ENCODE measurements at places on chromosomes 2 and 18.

DNA sequence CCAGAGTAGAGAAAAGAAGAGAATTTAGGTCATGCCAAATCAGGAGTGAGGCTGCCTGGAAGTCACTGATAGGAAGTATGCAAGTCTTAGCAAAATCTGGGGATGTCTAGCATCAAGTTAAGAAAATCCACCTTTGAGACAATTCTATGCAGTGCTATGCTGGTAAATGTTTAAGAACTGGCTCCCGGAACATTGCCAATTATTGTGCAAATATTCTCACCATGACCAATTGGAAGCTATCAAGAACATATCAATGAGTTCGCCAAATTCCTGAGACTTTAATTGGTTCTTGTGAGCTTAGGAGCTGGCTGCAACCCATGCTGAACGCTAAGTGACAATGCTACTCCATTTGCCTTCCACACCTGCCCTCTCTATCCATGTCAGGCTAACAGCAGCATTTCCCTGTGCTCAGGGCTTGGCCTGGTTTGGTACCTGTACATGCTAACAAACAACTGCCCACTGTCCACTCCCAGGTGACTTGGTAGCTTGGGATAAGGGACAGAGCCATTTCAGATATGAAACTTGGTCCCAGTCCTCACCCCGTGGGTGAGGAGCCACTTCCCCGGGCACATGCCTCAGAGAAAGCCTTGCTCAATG, 172.9 kb upstream of the KLHL29 start:
- DNase-seq: no peak

DNA sequence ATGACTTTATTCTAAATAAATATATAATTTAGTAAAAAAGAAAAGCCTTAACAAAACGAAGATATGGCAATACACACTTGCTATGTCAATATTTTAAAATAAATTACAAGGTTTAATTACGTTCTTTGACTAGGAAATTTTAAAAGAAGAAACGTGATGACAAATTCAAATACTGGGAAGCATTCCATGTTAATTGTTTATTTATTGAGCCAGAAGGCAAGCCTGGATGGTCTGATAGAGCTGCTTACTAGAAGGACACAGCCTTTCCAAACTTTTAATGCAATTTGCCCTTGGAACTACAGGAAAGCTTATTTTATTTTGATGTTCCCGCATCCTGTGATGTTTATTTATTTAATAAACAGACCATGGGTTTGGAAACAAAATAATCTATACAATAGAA, 33.4 kb upstream of the DSEL start:
- DNase-seq: no peak

GRCh38 chr2:101852824-101853223, 138.9 kb upstream of the IL1R2 start:
- no peak for DNase-seq

GRCh38 chr2:1060372-1060771, 109.7 kb downstream of the SNTG2 start:
- no peak for DNase-seq

DNA sequence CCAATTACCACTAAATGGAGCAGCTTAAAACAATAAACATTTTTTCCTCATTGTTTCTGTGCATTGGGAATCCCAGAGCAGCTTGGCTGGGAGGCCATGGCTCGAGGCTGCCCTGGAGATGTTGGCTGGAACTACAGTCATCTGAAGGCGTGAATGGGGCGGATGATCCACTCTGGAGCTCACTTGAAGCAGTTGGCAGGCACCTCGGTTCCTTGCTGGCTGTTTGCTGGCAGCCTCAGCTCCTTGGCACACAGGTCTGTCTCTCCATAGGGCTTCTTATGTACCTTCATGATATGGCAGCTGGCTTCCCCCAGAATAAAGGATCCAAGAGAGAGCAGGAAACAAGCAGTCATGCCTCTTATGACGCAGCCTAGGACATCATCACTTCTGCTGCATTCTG, 227.0 kb upstream of the COPS8 start:
- peak; percentile 12 for DNase-seq

- no peak for DNase-seq
Observed at GRCh38 chr2:191125646-191126045, 25.1 kb downstream of the STAT4 start.
